NCI-H1417 (cell line): ENCODE measurements at places on chromosomes 6 and 20.

- DNase-seq: no peak
These were observed 25.5 kb upstream of the PLCB4 start for GRCh38 chr20:9043364-9043763.

GRCh38 chr20:44800391-44801046 lies 9.8 kb downstream of the RIMS4 start:
- DNase-seq: no peak

- no peak for DNase-seq
These were observed 46.6 kb downstream of the HCRTR2 start for GRCh38 chr6:55220961-55221360.

- no peak for DNase-seq
These were observed 284.7 kb upstream of the HSF2 start for GRCh38 chr6:122114717-122115116.

DNA sequence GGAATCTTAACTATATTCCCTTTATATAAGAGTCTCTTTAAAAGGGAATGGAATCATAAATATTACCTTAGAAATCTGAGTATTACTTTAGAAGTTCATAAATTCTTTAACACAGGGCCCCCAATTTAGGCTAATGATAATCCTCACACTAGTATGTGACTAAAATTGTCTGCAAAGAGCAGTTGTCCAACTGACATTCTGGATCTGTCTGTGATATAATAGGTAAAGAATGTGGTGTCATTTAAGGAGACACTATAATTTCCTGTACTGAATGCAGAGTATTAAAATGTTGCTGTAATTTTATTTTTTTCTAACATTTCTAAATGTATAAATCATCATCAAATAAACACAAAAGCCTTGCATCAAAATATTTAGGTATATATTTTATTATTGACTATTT lies 128.5 kb upstream of the DST start:
- no peak for DNase-seq

- no peak for DNase-seq
These were observed 2.7 kb downstream of the VEGFA start for GRCh38 chr6:43772681-43773049.

- DNase-seq: no peak
These were observed 22.5 kb upstream of the PTGIS start for GRCh38 chr20:49590163-49591017.

DNA sequence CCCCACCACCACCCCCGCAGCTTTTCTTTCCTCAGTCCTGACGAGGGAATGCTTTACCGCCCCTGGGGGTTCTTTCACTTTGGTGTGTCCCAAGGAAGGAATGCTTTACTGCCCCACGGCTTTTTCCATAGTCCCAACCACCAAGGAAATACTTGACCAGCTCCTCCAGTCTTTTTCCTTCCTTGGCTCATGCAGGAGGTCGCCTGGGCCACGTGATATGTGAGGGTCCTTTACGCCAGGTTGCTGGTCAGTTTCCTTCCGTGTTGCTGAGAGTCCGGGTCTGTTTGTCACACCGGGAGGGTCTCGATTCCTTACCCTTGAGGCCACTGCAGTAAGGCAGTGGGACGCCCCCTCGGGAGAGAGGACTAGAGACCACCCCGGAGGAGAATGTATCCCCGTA lies 58.9 kb upstream of the CDH4 start:
- no peak for DNase-seq

GRCh38 chr6:37809197-37809543 lies 10.4 kb upstream of the ZFAND3 start:
- DNase-seq: no peak

- DNase-seq: no peak
These were observed 7.1 kb downstream of the DUSP22 start for GRCh38 chr6:299104-299980.

DNA sequence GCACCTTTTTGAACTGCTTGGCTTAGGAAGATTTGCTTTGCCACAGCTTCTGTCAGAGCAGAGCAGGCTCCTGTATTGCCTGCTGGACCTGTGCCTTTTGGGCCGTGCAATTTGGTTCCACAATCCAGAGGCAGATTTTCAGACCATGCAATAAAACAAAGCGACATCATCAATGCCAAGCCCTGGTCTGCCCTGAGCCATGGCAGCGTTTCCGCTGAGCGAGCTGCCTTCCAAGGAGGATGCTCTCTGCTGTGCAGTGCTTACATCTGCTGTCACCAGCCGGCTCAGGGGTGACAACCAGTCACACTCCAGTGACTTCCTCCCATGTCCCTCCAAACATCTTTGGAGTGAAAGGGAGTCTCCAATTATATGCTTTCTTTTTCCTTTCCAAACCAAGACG lies 282.2 kb downstream of the CDH26 start:
- no peak for DNase-seq

- DNase-seq: no peak
These were observed 69.0 kb upstream of the PDE7B start for GRCh38 chr6:135782546-135782945.

GRCh38 chr6:90537723-90538258 lies 49.1 kb downstream of the MAP3K7 start:
- no peak for DNase-seq

DNA sequence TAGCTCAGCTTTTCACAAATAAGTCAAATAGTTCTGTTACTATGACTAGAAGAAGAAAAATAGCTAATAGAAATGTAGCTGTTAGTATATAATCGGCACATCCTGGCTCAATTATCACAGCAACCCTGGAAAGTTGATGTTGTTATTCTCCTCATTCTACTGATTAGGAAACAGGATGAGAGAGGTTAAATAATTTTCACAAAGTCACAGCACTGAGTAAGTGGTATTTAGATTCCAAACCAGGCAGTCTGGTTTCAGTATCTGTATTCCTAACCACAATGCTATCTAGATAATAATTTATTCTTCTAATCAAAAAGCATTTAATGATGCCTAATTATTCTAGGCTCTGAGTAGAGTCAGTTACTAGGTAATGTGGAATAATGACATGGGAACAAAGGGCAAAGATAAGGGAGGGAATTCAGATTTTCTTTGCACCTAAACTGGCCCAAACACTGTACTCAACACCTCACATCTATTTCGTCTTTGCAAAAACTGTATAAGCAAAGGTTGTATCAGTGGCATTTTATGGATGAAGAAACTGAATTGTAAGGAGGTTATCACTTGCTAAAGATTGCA lies 51.3 kb downstream of the PDE7B start:
- no peak for DNase-seq

DNA sequence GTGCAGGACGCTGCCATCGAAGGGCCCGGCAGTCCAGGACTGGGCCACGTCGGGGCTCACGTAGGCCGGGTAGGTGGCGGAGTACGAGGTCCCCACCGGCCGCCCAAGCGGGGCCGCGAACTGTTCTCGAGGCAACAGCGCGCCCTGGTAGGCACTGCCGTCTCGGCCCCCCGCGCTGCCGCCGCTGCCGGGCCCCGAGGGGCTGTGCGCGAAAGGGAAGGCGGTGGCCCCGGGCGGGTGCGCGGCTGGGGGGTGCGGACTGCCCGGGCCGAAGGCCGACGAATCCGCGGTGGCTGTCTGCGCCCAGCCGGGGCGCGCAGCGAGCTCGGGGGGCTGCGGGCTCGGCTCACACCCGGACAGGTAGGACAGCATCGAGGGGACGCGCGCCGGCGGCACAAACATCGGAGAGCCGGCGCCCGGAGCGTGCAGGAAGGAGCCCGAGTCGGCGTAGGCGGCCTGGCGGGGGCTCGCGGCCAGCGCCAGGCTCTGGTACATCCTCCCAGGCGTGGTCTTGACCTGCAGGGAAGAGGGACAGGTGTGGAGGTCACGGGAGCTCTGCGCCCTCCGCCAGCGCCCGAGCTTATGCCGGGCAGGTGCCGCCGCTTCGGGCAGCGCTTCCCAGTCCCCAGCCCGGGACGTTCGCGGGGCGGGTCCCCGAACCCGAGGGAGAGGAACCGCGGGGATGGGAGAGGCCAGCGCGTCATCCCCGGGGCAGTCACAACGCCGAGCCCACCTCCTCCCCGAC lies 596 bp downstream of the GATA5 start:
- DNase-seq: no peak

DNA sequence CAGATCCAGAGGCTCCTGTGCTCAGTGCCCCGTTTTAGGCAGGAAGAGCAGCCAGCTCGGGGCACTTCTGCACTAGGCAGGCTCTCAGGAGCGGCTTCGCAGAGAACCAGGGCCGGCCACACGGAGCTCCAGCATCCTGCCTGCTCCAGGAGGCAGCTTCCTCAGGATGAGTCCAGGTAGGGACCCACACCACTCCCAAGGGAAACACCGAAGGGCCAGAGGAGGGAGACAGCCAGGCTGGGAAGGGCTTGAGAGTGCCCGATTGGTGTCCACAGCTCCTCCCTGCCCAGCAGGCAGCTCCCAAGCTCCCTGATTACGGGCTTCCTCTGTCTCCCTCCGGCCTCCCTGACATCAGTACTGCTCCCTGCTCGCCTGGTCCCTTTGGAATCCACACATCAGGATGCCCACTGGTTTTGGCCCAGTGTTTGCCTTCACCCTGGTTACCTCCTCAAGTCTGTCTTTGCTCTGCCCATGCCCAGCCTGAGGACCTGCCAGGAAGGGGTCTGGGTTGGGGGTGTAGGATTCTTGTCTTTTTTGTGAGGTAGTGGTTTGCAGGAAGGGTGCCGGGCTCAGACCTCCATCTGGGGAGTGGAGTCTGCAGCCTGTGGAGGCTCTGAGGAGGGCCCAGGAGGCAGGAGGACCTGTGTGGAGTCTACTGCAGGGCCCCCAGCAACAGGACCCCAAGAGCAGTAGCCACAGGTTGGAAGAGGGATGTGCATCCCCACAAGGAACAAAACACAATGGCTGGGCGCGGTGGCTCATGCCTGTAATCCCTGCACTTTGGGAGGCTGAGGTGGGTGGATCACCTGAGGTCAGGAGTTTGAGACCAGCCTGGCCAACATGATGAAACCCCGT lies 11.2 kb upstream of the PYGB start:
- no peak for DNase-seq

GRCh38 chr6:137846772-137847313 lies 20.2 kb upstream of the TNFAIP3 start:
- DNase-seq: no peak

GRCh38 chr6:163085426-163085825 lies 329.1 kb upstream of the QKI start:
- no peak for DNase-seq

GRCh38 chr20:152131-152530 lies 5.1 kb upstream of the DEFB127 start:
- DNase-seq: no peak
